Stimulated activated CD4-positive, alpha-beta T cell treated with anti-CD3 and anti-CD28 coated beads, Interleukin-12 subunit alpha, Interleukin-12 subunit beta, amount 100 ng/mL, for 24 hours (primary cell): ENCODE measurements at places on chromosomes 7 and 10.
A peak's percentile ranks its signal among the peaks of the same experiment; 100 is the strongest.

DNA sequence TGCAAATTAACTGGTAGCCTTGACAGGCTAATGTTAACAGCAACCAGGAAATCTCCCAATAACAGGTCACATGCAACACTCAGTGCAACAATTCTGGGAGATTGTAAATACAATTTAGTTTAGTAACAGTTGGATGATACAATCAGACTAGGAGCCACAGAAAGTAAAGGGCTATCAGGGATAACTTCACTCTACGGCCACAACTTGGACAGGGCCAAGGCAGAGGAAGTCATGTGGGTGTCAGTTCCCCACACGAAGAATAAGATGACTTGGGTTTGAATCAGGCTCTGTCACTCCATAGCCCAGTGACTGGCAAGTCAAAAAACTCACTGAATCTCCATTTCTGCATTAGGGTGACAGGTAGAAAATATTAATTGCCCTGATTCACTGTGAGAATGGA lies 217.3 kb upstream of the CCDC6 start:
- no peak for DNase-seq

DNA sequence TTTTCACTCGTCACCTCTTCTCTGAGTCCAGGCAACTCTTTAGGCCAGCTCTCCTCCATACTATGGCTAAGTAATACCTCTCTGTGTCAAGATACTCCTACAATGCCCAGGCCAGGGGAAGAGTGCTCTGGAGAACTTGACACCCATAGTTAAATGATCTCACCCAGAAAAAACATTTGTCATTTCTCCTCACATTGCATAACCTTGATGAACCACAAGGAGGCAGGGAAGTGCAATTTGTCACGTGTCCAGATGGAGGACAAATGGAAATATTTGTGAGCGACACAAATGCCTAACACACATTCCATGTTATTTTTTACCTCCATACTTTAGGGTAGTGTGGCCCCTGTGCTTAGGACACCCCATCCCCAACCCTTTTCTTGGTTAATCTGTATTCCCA lies 78.3 kb downstream of the HTR7 start:
- DNase-seq = no peak

GRCh38 chr10:109430799-109431198 lies 492.5 kb downstream of the XPNPEP1 start:
- DNase-seq = no peak

GRCh38 chr10:92238054-92238585 lies 52.8 kb downstream of the CPEB3 start:
- no peak for DNase-seq

DNA sequence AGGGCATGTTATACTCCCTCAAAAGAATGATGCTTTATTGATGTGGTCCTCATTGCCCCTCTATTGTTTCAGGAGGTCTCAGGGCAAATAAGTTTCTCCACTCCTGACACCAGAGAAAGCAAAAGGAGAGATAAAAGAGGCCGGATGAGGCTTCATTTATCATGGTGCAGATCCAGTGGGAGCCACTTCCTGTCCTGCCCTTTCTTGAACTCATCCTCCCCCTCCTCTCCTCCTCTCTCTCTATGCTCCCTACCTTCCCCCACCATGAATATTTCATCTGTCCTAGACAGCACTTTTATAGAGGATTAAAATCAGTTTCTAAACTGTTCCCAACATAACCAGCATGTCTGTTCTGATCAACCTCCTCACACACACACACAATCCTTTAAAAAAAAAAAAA lies 172.2 kb upstream of the KMT2E start:
- no peak for DNase-seq

GRCh38 chr7:50307368-50308032 lies 3.0 kb downstream of the IKZF1 start:
- DNase-seq = no peak

GRCh38 chr7:1641661-1642260 lies 28.3 kb upstream of the ELFN1 start:
- no peak for DNase-seq

GRCh38 chr10:50461834-50462233 lies 161.9 kb downstream of the SGMS1 start:
- no peak for DNase-seq

DNA sequence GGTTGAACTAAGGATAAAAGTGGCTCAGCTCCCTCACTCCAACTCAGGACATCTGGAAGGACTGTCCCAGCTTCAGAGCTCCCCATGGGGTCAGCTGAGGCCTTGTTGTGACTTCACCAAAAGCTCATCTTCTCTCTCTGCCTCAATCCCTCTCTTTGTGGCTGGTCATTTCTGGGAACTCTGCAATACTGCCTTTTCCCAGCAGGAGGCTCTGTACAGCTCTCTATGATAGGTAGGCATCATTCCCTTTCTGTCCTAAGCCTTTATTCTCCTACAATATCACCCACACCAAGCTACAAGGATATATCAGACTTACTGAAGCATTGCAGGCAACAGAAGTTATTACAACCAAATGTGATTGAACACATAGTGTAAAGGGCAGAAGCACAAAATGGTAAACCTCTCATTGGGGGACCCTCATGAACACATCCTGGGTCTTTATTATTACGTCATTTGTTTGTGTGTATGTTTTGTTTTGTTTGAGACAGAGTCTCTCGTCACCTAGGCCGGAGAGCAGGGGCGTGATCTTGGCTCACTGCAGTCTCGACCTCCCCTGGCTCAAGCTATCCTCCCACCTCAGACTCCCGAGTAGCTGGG lies 36.7 kb upstream of the PRPS1L1 start:
- no peak for DNase-seq

DNA sequence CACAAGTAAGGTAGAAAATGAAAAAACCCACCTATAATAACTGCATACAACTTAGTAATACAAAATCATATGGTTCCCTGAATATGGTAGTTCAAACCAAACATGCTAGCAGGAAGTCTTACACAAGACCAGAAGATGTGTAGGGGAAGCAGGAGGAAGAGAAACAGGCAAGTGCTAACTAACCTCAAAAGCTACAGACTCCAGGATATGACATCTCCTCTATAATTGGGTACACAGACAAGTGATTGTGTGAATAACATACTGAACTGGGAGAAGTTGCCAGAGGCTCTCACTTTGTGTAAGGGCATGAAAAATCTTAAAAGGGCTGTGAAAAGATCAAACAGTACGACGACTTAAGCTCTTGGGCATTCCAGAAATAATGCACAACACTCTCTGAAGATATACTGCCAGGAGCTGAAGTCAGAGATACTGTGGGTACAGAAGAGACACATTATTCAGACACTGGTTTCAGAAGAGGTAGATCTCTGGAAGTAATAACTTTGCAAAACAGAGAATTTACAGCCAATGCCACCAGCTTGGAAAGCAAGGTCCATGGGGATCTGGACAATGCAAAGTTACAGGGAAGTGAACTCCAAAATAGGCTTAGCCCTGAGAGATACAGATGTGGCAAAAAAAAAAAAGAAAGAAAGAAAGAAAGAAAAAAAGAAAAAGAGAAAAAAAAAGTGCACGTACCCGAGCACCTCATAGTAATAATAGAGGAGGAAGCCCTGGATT lies 767.2 kb downstream of the TNS3 start:
- DNase-seq = no peak

GRCh38 chr7:71808115-71808514 lies 604.0 kb downstream of the CALN1 start:
- DNase-seq = no peak

- DNase-seq = no peak
These were observed 40.3 kb downstream of the FAM20C start for GRCh38 chr7:232410-233248.

DNA sequence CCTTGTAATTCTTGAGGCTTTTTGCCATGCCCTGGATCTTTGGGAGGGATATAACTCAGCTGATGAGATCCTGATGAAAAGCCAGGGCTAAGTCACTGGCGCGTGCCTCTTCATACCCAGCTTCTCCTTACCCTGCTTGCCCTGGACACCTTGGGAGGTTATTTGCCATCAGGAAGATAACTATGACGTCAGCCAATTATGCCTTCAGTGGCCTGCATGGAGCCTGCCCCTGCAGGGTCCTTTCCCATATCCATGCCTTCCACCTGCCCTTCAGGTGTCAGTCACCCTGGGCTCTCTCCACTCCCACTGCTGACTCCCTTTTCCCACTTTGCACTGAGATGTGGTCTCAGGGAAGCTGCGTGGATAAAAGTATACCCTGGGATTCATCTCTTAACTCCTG lies 520.1 kb downstream of the SORCS3 start:
- DNase-seq = no peak

GRCh38 chr7:102841290-102841689 lies 71.5 kb upstream of the LRRC17 start:
- no peak for DNase-seq

DNA sequence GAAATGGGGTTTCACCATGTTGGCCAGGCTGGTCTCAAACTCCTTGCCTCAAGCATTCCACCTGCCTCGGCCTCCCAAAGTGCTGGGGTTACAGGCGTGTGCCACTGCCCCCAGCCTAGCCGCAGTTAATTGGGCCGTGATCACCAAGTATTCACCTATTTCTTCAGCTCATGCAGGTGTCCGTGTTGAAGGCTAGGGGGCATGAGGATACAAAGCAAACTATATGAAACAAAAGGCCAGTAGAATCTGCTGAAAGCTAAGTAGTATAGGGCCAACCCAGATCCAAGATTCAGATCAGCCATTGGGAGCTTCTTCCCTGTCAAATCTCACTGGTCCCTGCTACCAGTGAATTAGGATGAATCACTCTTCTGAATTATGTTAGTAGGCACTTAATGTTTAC lies 73.4 kb downstream of the LRRC4 start:
- no peak for DNase-seq

- peak; percentile 37 for DNase-seq
These were observed 907 bp upstream of the IFRD1 start for GRCh38 chr7:112449353-112449752.

DNA sequence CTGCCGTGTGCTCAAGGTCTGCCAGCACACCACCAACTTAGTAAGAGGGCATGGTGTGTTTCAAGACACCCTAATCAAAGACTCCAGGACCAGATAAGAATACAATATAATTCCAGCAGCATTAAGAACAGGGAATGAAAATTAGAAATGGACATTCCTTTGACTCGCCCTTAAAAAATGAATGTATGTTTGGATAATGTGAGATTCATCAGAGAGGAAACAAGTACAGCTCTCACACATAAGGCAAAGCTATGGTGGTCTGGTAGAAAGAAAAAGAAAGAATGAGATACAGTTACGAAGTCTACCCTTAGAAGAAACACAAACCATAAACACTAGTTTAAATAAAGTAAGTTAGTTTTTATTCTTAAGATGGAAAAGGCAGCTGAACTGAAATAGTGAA lies 174.8 kb upstream of the ANK3 start:
- no peak for DNase-seq

GRCh38 chr10:69845574-69846292 lies 44.0 kb downstream of the COL13A1 start:
- no peak for DNase-seq

DNA sequence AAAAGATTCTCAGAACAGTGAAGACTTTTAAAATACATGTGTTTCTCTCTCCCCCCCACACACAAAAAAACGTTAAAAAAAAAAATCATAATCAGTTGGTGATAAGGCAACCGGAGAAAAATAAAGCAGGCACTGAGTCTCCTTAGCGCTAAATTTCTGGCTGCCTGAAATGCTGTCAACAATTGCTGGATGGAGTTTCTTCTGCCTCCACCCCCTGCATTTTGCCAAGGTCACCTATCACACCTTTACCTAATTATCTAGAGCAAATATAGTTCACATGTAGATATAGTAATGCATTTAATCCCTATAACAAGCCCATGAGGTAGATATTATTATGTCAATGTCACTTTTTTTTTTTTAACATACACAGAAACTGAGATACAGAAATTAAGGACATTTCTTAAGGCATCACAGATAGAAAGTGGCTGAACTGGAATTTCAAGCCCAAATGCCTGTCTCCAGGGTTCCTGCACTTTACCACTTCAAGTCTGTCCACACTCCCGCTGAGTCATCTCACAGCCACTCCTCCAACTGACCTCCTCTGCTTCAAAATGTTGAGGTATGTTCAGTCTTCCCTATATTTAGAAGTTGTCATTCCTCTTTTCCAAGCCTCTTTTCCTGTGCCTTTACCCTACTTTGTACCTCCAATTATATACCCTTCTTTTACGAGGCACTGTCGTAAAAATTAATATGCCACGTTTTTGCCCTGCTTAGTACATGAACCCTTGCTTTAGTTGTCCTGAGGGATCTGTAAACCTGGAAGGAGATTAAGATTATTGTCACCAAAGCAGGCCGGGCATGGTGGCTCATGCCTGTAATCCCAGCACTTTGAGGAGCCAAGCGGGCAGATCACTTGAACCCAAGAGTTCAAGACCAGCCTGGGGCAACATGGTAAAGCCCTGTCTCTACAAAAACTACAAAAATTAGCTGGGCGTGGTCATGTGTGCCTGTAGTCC lies 72.8 kb upstream of the MPP7 start:
- no peak for DNase-seq

DNA sequence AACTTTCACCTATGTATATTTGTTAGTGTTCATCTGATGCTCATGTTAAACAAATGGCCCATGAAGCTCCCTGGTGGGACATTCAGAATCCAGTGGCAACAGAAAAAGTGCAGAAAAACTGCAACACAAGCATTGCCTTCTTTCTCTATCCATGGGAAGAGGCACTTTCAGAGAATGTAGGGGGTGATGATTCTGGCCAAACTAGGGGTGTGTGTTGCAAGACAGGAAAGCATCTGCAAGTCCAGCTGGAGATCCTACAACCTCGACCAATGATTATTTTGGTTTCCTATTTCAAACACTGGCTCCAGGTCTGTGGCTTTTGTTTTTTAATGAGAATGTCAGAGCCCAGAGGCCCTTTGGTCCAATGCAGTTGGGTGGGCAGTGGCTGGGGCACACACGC lies 198.7 kb downstream of the CXCL12 start:
- no peak for DNase-seq

- DNase-seq = no peak
These were observed 10.9 kb upstream of the TAS2R39 start for GRCh38 chr7:143172354-143172753.

DNA sequence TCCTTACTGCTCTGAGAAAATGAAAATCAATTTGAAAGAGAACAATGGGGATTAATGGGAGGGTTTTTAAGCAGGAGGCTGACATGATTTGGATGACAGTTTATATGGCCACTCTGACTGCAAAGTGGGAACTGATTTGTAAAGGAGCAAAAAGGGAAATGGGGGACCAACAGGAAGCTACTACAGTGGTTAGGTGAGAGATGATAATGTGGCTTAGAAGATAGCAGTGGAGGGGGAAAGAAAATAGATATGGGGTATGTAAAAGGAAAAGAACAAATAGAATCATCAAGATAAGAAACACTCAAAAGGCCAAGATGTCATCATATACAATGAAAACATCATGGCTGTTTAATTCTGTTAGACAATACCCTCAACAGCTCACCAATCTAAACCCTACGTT lies 177.5 kb downstream of the ANK3 start:
- no peak for DNase-seq

GRCh38 chr7:48096273-48096672 lies 7.2 kb downstream of the UPP1 start:
- no peak for DNase-seq

GRCh38 chr7:91434836-91435235 lies 170.6 kb downstream of the FZD1 start:
- DNase-seq = no peak
